Amniotic epithelial cell (primary cell): ENCODE measurements at places on chromosomes 6 and 20.
A peak's percentile ranks its signal among the peaks of the same experiment; 100 is the strongest.

DNA sequence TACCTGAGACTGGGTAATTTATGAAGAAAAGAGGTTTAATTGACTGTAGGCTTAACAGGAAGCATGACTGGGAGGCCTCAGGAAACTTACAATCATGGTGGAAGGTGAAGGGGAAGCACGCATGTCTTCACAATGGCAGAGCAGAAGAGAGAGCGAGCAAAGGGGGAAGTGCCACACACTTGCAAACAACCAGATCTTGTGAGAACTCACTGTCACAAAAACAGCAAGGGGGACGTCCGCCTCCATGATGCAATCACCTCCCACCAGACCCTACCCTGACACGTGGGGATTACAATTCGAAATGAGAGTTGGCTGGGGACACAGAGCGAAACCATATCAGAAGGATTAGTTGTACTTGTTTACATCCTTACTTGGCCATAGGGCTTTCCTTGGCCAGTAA is 49.7 kb downstream of the FIG4 start:
- no peak for DNase-seq

GRCh38 chr20:59581993-59582679 is 22.2 kb upstream of the PHACTR3 start:
- no peak for DNase-seq

DNA sequence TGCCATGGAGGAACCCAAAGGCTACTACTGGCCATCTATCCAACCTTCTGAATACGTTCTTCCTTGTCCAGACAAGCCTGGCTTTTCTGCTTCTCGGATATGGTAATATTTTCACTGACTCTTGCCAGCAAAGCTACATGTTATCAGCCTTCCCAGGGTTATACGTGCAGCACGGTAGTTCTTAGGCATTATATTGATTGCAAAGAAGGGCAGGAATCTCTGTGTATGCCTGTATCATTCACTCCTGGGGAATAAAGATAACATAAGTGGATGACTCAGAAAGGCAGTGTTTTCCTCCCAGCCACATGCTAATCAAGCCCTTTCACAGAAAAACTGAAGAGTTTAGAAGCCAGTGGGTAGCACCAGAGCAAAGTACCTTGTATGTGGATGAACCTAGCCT is 98.7 kb downstream of the ADGRG6 start:
- peak; percentile 89 for DNase-seq

DNA sequence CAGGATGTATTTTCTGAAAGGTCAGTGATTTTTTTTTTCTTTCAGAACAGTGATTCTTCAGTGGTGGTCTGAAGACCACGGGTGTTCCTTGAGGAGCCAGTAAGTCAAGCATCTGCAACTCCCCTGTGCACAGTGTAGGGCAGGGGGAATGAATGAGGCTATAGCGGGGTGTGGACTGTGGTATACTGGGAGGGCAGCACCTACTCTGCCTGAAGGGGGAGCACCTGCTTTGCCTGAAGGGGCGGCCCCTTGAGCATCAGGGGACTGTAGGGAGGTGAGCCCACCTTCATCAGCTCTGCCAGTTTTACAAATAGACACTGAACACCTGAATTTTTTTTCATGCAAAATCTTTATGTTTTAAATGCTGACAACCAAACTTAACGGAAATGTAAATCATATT is 77.5 kb upstream of the RIPOR2 start:
- no peak for DNase-seq

DNA sequence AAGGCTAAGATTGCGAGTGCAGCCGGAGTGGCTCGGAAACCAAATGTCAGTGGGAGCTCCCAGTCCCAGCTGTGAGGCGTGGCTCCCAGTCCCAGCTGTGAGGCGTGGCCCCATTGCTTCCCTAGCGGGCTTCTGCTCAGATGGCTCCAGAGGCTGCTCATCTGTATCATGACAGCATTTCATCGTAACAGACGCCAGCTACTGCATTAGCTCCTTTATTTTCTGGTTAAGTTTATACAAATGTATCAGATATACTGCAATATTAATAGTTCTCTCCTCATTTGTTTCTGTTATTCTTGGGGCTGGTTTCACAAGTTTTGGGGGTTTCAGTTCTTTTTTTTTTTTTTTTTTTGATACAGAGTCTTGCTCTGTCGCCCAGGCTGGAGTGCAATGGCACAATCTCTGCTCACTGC is 34.7 kb upstream of the TBXT start:
- DNase-seq: no peak

DNA sequence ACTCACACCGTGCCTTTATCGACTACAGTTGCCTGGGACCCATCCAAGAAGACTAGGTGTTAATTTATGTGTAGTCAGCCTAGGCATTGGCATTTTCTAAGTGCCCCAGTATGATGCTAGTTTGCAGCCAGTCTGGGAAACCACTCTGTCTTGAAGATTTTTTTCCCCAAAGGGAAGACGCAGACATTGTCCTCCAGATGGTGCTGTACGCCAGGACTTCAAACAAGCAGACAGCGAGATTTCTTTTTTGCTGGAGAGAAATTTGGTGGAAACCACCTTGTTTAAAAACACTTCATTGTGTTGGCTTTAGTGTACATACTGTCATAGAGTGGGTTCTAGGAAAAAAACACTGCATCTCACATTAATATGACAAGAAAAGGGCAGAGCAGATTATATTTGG is 30.0 kb downstream of the ALDH5A1 start:
- DNase-seq: peak; percentile 49

GRCh38 chr20:19492687-19493336 is 265.2 kb upstream of the RIN2 start:
- no peak for DNase-seq

GRCh38 chr6:138521790-138522189 is 22.5 kb upstream of the NHSL1 start:
- DNase-seq: no peak

GRCh38 chr6:136486357-136486756 is 63.9 kb downstream of the MAP7 start:
- no peak for DNase-seq

- peak; percentile 77 for DNase-seq
Observed at GRCh38 chr6:113879186-113880096, 22.3 kb downstream of the MARCKS start.

DNA sequence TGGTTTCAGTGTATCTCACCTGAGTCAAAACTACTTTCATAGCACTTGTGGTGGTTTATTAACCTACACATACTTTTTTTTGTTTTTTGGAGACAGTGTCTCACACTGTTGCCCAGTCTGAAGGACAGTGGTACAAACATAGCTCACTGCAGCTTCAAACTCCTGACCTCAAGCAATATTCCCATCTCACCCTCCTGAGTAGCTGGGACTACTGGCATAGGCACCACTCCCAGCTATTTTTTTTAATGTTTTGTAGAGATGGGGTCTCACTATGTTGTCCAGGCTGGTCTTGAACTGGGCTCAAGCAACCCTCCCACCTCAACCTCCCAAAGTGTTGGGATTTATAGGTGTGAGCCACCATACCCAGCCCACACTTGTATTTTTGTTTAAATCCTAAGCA is 49.7 kb downstream of the STAU1 start:
- DNase-seq: no peak

DNA sequence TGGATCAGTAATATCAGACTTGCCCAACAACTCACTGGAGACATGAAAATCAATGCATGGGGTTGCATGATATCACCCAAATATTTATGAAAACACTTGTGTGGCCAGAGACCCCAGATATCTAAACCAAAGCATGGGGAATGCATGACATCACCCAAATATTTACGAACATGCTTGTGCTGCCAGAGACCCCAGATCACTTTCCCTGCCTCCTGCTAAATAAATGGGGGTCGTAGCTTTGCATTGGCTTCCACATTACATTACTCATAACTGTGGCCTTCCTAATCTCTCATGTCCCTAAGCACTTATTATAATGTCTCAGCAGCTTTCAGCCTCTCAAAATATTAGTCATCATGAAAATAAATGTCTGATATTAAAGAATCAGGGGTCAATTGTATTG is 838.0 kb upstream of the DEFB115 start:
- no peak for DNase-seq

GRCh38 chr6:4521070-4521469 is 255.1 kb upstream of the CDYL start:
- no peak for DNase-seq

- DNase-seq: peak; percentile 12
Observed at GRCh38 chr20:46226602-46227001, 81.7 kb downstream of the CDH22 start.

- no peak for DNase-seq
Observed at GRCh38 chr20:61299104-61299503, 47.0 kb downstream of the CDH4 start.

DNA sequence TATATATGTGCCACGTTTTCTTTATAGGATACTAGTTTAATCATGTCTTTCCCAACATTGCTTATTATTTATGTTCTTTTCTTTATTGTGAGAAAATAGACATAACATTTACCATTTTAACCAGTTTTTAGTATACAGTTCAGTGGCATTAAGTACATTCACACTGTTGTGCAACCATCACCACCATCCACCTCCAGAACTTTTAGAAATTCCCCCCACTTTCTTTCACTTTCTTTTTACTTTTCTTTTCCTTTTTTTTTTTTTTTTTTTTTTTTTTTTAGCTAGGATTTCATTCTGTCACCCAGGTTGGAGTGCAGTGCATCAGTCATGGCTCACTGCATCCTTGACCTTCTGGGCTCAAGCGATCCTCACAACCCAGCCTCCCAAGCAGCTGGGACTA is 18.5 kb downstream of the RBCK1 start:
- no peak for DNase-seq

GRCh38 chr20:78338-78737 is 9.1 kb upstream of the DEFB125 start:
- DNase-seq: no peak

- no peak for DNase-seq
Observed at GRCh38 chr6:49468042-49468441, 4.9 kb downstream of the CENPQ start.

DNA sequence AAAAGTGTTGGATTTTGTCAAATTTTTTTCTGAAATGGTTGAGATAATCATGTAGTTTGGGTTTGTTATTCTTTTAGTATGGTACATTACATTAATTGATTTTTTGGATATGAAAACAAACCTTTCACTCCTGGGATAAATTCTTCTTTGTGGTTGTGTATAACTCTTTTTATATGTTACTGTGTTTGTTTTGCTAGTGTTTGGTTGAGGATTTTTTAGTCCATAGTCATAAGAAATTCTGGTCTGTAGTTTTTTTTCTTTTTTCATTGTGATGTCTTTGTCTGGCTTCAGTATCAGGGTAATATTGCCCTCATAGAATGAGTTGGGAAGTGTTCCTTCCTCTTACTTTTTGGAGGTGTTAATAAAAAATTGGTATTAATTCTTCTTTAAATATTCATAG is 122.2 kb upstream of the ATXN1 start:
- DNase-seq: no peak

DNA sequence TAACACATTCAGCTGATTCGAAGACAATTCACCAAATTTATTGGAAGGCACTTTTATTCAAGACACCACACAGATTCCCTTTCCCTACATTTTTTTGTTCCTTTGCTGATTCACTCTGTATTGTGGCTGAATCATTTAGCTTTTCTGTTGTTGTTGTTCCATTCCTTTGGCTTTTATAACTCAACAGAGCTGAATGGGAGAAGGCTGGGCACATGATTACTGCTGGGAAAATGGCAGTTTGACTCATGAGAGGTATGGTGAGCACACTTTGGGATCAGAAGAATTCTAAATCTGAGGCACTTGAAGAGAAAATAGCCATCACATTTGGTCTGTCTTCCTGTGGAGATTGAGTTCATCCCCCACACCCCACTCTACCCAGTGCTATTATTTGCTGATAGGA is 15.7 kb upstream of the SAYSD1 start:
- no peak for DNase-seq

GRCh38 chr6:49937017-49937416 is 26.9 kb downstream of the DEFB114 start:
- no peak for DNase-seq

GRCh38 chr6:134909701-134910592 is 40.0 kb downstream of the ALDH8A1 start:
- no peak for DNase-seq

GRCh38 chr6:143611580-143611979 is 66.2 kb upstream of the PHACTR2 start:
- DNase-seq: no peak

DNA sequence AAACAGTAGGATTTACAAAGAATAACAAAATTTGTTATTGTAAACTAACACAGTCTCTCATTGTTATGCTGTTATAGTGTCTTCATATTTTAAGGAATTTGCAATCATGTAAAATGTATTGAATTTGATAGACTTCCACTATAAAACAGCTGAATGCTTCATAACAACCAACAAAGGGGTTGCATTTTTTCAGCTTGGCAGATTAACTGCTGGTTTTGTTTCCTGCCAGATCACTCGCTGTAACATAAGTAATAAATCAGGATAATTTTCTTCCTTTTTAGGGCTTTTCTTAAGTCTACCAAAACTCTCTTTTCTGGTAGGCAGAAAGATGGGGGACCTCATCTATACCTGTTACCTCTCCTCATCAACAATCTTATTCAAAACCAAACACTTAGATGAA is 169.8 kb downstream of the SAMD5 start:
- DNase-seq: no peak

DNA sequence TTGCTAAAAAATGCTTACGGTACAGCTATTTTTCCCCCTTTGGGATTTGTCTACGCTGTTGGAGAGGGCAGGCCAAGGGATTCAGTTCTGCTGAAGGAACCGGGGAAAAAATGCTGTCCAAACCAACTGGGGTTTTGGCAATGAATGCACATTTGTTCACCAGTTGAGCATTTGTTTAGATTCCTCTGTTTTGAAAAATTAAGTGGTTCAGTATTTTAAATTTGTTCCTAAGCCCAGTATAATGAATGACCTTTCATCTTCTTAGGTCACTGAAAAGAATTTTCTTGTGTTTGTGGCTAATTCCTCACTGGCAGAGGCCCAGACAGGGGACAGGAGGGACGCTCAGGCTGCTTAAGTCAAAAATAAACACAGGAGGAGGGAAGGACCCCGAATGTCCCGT is 10.8 kb upstream of the EYA2 start:
- DNase-seq: no peak

GRCh38 chr20:50478162-50478990 is 31.8 kb upstream of the PTPN1 start:
- peak; percentile 72 for DNase-seq

DNA sequence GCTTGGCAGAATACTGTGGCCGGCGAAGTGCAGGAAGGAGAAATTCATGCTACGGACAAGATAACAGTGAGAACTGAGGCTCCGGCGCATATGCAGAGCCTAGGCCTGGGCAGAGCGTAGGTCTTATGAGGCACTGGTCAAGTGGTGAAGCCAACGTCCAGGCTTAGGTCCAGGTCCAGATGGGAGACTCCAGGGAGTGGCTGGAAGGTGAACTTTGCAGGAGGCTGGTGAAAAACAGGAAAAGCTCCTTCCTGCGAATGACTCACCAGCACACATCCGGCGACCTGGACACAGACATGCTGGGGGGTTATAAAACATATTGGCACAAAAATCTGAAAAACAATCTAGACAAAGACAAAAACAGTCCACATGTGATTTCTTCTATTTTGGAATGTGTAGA is 15.4 kb downstream of the C6orf141 start:
- no peak for DNase-seq

DNA sequence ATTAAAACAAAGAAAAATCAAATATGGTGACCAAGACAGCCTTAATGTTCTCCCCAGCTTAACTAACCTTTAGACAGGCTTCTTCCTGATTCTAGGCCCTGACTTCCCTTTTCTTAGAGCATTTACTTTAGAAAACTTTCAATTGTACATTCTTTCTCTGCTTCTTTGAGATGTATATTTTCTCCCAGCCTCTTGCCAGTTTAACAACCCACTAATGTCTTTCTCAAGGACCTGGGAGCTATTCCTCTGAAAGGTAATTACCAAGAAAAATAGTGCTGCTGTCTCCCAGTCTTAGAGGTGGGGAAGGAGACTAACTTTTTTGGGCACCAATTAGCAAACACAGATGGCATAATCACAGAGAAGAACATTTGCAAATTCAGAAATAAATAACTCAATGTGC is 62.8 kb upstream of the KCNQ5 start:
- DNase-seq: no peak
